ENCODE measurements at places on chromosomes 7 and 10.
A peak's percentile ranks its signal among the peaks of the same experiment; 100 is the strongest.

DNA sequence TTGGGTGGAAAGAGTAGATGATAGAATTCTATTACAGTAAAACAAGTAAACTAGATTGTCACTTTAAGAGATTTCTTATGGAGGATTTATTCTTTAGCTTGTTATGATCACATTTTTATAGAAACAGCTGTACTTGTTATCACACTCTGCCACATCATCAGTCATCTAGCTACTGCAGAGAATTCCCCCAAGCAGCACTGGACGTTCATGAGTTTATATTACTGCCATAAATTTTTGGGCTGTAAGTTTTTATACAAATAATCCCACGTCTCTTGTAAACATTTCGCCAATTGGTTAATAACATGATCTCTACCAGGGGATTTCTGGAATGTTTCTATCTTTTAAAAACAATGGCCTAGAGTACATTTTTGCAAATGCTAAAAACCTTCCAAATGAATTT lies 238.8 kb downstream of the POLR1F start:
- DNase-seq: no peak

DNA sequence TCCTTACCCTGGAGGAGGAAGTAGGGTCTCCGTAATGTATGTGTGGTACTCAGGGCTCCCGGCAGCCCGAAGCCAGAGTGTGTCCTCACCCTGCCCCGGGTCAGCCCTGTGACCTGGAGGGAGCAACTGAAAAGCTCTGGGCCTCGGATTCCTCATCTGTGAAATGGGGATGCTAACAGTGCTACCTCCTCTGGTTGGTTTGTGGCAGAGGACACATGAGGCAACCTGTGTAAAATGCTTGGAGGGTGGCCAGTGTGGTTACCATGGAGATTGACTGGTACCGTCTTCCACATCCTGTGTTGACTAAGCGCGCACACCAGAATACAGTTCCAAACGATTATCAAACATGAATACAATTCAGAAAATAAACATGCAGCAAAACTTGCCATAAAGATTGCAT lies 163.8 kb upstream of the KLF6 start:
- peak; percentile 52 for DNase-seq

- DNase-seq: no peak
These were observed 32.5 kb downstream of the DYDC1 start for GRCh38 chr10:80324086-80324485.

- no peak for DNase-seq
These were observed 6.9 kb upstream of the ACSL5 start for GRCh38 chr10:112366992-112367391.

GRCh38 chr10:121880895-121881294 lies 46.9 kb downstream of the ATE1 start:
- DNase-seq: no peak

DNA sequence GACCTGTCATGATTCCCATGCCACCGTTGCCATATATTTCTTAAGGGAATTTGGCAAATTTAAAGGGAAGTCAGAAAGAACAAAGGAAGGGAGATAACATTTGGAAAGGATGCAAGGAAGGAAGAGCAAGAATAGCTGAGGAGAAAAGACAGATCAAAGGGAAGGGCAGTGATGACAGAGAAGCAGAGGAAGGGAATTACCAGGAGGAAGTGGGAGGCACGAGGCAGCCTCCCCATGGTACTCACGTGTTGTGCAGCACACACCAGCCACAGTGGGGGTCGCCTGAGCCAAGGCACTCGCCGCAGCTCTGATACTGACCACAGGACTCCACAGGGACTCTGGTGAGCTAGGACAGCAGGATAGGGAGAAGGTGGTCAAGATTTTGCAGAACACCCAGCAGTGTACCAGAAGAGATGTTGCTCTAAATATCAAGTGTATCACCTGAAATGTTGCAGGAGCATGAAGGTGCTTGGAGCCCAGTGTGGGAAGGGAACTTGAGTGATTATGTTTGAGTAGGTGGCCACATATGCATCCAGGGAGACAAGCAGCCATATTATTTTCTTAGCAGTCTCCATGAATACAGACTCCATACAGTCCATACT lies 335.3 kb downstream of the PLXNA4 start:
- DNase-seq: no peak

GRCh38 chr7:129797214-129797789 lies 155.5 kb downstream of the UBE2H start:
- no peak for DNase-seq

- no peak for DNase-seq
These were observed 55.4 kb downstream of the LYZL1 start for GRCh38 chr10:29344073-29344820.

GRCh38 chr7:134452419-134452838 lies 6.5 kb downstream of the AKR1B1 start:
- DNase-seq: no peak

DNA sequence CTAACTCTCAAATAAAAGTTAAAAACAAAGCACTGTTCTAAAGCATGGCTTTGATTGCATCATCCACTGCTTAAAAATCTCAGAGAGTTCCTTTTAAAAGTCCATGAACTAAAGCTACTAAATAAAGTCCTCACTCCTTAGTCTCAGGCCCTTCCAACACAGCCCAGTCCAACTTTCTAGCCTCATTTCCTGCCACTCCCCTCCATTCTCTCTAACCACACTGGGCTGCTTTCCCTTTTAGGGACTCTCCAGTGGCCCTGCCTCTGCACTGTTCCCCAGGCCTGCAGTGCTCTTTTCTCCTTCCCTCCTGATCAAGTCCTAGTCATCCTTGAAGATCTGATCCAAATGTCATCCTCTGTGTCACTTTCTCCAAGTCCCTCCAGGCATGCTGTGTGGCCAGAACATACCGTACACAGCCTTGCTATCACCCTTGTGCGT lies 56.9 kb upstream of the PPP1R3C start:
- no peak for DNase-seq

- DNase-seq: no peak
These were observed 57.7 kb downstream of the ASB13 start for GRCh38 chr10:5608608-5609220.

GRCh38 chr10:80081801-80082750 lies 3.6 kb downstream of the TMEM254 start:
- DNase-seq: no peak

- DNase-seq: no peak
These were observed 72.1 kb downstream of the VOPP1 start for GRCh38 chr7:55500117-55500756.

- no peak for DNase-seq
These were observed 8.5 kb downstream of the C10orf90 start for GRCh38 chr10:126661841-126662515.

- DNase-seq: no peak
These were observed 84.9 kb downstream of the GRB10 start for GRCh38 chr7:50697748-50698147.

GRCh38 chr7:129354428-129355157 lies 79.6 kb upstream of the STRIP2 start:
- no peak for DNase-seq

DNA sequence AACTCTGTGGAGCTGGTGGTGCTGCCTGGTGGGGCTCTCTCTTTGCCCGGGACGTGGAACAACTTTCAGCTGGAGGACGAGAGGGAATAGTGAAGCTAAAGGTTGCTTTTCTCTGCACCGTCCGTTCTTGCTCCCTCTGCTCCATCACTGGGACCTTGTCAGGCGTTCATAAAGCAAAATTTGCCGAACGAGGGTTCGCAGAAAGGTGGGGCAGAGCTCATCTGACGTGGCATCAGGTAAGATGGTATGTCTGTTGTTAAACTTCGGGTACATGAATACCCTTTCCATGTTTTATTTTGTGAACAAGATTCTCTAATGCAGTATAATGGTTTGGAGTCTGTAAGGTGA lies 416 bp downstream of the BBS9 start:
- no peak for DNase-seq

- DNase-seq: no peak
These were observed 3.9 kb downstream of the CASD1 start for GRCh38 chr7:94513565-94513860.

DNA sequence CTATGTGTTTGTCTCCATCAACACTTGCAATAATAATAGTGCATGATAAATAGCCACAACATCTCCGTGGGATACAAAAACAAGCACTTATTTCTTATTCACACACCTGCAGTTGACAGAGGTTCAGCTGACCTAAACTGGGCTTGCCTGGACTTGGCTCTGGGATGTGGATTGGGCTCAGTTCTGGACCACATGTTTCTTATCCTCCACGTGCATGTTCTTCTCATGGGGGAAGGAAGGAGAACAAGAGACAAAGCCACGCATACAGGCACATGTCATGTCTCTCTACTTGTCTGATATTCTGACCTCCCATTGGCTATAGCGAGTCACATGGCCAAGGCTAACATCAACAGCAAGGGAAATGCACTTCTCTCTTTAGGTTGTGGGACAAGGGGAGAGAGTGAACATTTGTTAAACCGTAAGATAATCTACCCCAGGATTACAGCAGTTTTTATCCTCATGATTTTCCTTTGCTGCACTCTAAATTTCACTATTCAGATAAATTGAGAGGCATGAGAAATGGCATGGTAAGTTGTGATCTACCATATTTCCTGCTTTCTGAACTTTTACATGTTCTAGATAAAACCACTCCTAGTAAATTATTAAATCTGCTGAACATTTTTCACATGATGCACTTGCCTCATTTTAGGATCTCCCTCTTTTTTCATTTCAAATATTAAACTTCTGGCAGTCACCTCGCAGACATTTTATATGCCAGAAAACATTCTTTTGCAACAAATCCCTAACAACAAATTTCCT lies 33.7 kb downstream of the CFAP58 start:
- no peak for DNase-seq

GRCh38 chr7:120221666-120222065 lies 51.3 kb upstream of the KCND2 start:
- no peak for DNase-seq

DNA sequence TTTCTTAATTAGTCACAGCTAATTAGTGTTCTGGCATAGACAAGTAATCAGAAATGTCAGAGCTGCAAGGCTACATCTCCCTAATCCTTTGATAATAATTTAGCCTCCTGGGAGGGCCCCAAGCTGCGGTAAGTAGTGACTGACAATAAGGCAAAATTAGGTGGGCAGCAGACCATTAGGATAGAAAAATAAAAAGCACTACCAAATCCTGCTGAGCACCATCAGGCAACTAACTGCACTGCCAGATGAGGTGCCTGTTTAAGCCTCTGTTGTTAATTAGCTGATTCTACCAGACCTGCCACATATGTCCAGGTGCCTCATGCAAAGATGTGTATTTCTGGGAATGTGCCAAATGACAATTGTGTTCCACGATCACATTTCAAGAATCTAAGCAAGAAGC lies 32.5 kb upstream of the FEZF1 start:
- peak; percentile 50 for DNase-seq

GRCh38 chr10:14727924-14728323 lies 46.8 kb downstream of the FAM107B start:
- DNase-seq: no peak

DNA sequence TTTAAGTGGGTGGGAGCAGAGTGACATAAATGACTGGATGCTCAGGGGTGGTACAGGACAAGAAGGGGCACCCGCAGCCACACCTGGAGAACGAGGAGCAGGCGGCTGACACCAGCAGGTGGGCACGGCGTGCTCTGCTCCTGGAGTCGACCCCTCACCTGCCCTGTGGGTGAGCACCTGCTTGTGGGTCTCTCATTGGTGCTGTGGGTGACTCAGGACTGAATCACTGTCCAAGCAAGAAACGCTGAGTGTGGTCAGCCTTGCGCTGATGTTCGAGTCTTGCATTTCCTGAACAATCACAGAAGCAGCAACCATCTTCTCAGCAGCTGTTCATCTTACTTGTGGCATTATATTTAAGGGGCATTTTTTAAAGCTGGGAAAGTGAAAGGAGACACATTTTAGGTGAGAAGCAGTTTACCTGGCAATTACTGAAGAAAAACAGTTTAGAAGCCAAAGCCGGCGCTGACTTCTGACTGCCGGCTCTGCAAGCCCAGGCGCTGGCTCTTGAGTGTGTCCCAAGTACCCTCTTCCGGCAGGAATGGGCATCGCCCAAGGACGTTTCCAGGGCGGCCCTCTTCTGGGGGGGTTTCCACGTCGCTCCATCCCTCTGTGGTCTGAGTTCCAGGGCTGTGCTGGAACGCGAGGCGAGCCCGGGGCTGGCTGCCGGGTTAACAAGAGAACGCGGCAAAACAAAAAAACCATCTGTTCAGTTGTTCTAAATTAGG lies 145.2 kb upstream of the PFKP start:
- DNase-seq: no peak

All from NCI-H774 (cell line).